ENCODE measurements at places on chromosomes 7 and 10.
A peak's percentile ranks its signal among the peaks of the same experiment; 100 is the strongest.

GRCh38 chr7:157805713-157806112 is 468.9 kb downstream of the DNAJB6 start:
- DNase-seq, result no peak

DNA sequence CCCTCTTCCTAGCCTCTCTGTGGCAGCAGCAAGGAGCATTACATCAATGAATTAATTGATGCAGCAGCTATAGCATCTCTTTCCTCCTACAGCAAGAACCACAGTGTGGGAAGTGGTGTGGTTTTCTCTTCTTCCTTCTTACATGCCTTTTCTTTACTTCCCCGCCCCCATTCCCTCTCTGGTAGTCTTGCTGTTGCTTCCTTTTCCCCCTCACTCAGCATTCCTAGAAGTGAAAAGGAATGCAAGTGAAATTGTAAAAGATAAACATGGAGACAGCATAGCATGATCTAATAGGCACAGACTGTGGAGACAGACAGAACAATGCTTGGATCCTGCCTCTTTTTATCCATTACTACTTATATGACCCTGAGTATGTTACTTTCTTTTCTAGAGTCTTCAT is 370.5 kb upstream of the BMPER start:
- no peak for DNase-seq

DNA sequence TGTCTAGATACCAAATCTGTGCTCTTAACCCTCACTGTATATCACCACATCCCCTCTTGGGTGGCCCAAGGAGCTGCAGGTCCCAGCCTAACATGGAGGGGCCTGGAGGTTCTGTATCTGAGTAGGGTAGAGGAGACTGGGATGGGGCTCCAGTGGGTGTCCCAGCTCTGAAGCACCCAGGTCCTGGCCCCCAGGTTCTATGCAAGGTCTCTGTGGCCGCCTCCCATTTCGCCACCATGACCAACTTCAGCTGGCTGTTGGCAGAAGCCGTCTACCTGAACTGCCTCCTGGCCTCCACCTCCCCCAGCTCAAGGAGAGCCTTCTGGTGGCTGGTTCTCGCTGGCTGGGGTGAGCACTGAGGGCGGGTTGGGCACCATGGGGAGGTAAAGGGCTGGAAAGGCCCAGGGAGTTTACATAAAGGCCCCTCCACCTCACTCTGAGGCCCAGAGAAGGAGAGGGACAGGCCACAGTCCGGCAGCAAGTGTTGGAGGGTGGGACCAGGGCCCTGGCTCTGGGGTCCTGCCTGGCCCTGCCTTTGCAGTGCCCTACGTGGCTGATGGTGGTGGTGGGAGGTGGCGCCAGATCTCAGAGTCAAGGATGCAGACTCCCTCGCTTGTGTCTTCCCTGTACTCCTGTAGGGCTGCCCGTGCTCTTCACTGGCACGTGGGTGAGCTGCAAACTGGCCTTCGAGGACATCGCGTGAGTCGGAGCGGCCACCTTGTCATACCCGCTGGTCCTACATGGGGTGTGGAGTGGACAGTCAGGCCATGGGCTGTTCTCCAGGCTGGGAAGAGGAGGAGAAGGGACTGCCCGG is 10.2 kb downstream of the GHRHR start:
- DNase-seq, result no peak

DNA sequence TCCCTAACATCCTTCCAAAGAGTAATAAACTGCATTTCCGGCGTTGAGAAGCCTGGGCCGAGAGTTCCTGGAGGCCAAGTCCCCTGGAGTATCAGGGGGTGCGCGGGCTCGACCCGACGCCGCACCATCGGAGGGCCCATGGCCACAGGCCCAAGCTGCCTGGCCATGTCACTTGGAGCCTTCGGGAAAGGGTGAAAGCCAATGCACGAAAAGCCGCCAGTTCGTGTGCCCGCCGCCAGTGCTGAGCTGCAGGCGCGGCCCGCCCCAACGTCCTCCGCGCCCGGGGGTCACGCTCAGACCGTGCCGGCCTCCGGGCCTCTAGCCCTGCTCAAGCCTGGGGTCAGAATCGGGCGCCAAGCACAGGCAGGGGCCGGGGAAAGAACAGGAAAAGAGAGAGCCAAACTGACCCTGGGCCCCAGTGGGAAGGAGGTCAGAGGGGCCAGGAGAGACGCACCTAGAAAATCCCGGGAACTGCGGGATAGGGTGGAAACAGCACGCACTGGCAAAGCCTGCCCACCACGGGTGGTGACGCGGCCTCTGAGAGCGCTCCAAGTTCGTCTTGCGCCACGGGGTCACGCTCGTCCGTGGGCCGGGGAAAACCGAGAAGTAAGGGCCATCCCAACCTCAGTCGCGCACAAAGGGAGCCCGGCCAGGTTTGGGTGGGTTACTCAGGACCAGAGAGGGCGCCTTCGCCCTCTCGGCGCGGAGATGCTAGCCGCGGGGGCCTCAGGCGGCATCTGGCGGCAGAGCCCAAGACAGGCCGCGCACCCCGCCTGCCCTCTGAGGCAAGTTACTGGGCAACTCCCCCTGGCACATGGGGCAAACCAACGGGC is 4.2 kb upstream of the EBF3 start:
- DNase-seq, result no peak

GRCh38 chr7:131124867-131125266 is 202.8 kb upstream of the MKLN1 start:
- no peak for DNase-seq

GRCh38 chr7:26705567-26705966 is 158.8 kb downstream of the SKAP2 start:
- DNase-seq, result peak; percentile 82

GRCh38 chr7:97006055-97006815 is 882 bp downstream of the DLX6 start:
- DNase-seq, result peak; percentile 74

GRCh38 chr7:69208848-69209247 is 389.4 kb upstream of the AUTS2 start:
- no peak for DNase-seq

- peak; percentile 78 for DNase-seq
These were observed 80.7 kb upstream of the RPA3 start for GRCh38 chr7:7799138-7799537.

GRCh38 chr7:26599982-26600381 is 264.4 kb downstream of the SKAP2 start:
- DNase-seq, result no peak

GRCh38 chr7:132575419-132575981 is 770 bp downstream of the PLXNA4 start:
- no peak for DNase-seq

DNA sequence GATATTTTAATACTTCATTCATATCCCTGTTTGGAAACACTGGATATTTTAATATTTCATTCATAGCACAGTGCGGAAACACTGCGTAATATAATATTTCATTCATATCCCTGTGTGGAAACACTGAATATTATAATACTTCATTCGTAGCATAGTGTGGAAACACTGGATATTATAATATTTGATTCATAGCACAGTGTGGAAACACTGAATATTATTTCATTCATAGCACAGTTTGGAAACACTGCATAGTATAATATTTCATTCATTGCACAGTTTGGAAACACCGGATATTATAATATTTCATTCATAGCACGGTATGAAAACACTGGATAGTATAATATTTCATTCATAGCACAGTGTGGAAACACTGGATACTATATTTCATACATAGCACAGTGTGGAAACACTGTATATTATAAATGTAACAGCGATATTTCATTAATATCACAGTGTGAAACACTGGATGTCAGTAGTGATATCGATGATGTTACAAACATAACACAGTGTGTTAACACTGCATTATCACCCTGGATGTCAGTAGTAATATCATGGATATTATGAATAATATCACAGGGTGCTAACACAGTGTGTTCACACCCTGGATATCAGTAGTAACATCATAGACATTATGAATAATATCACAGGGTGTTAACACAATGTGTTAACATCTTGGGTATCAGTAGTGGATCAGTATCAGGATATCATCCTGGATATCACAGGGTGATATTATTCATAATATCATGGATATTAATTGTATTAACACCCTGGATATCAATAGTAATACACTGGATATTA is 2.9 kb upstream of the TMEM225B start:
- no peak for DNase-seq

DNA sequence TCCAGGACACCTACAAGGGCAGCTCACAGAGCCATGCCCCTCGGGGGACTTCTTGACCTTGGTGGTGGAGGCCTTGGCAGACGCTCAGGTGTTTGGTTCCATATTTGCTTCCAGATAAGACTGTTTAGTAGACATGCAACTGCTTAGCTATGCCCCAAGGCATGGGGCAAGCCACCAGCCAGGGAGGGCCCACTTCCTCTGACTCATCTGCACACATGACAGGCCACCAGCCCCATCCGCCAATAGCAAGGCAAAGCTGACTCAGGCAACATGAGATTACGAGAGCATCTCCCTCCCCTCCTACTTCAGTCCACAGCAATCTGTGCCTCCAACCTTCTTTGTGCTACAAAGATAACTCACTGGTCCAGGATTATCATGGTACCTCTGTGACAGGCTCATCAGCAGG is 54.9 kb downstream of the KCNMA1 start:
- DNase-seq, result no peak

- no peak for DNase-seq
These were observed 53.9 kb downstream of the VCL start for GRCh38 chr10:74051736-74052342.

DNA sequence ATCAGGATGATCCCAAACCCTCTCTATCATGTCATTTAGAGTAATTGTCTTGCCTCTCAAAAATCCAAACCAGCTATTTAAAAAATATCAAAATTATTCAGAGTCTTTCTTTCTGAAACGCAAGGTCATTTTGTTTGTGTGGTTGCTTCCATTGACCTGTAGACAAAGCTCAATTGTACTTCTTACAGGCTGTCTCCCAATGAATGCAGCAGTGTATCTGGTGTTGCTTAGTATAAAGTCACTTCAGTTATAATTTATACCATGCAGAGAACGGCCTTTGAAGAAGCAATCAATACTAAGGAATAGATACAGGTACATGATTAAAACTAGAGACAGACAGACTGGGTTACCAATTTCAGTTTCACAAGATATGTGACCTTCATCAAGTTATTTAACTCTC is 80.9 kb downstream of the DOCK4 start:
- no peak for DNase-seq

- no peak for DNase-seq
These were observed 443.2 kb upstream of the SEMA3A start for GRCh38 chr7:84637568-84638338.

DNA sequence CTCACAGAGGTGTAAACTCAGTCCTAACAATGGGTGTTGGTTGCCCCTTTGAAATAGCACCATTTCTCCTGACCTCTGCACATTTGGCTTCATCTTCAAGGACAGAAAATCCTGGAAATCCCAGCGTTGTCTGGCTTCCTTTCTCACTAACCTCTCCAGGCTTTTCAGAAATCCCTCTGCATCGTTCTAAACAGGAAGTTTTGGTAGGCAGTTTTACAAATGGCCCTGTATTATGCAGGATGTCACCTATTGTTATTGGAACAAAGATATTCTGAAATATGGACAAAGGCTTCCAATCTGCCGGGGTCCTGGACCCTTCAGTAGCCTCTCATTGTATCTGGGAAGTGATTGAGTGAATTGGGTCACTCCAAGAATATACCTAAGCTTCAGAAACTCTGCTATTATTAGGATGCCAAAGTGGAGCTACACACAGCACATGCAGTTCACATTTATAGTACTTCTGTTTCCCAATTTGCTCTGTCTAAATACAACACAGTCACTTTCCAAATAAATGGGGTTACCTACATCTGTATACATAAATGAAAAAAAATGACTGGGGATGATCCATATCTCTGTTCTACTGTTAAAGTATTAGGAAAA is 134.8 kb upstream of the KLF6 start:
- DNase-seq, result no peak

DNA sequence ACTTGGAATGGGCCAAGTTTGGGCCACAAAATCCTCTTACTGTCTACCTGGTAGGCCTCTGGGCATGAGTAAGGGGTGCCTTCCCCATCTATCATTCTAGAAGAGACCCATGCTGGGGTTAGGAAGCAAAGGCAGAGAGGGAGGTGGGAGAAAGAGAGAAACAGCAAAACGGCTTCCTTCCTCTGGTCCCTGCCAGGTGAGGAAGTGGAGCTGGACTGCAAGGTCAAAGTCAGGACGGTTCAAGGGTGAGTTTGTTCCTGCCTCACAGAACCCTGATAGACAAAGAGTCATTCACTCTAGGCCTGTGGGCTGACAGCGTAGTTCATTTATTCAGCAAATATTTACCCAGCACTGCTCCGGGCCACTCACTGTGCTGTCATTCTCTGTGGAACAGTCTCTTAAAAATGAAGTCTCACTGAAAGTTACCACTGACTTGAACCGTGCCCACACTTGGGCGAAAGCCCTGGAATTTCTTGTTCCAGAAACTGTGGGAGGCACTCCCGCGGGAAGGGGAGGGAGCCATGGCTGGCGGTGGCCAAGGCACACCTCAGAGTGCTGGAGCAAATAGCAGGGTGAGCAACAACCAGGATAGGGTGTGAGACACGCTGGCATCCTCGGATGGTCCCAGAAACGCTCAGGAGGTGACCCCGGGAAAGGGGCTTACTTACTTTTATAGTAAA is 26.2 kb upstream of the ECHDC3 start:
- peak; percentile 21 for DNase-seq

DNA sequence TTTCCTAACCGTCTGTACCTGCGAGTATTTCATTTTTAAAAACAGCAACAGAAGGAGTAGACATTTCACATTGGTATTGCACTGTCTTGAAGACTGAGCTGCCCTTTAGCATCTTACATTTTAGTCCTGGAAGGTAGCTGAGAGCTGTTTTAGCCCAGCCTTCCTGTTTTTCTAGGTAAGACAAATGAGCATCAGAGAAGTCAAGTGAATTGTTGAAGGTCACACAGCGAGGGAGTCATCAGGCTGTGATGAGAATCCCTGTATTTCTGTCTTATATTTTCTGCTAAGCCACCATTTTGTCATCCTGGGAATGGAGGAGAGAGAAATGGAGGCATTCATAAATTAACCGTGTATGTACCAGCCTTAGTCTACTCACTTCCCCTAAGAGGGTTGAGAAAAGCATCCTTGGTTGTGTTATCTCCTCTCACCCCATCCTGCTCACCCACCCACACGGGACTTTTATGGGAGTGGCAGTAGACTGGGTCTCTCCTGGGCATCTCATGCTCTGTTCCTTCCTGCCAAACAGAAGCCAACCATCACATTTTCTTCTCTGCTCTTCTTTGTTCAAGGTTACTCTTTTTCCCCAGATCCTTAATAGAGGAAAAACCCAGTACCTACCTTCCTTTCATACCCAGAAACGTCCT is 8.5 kb downstream of the RBM20 start:
- no peak for DNase-seq

DNA sequence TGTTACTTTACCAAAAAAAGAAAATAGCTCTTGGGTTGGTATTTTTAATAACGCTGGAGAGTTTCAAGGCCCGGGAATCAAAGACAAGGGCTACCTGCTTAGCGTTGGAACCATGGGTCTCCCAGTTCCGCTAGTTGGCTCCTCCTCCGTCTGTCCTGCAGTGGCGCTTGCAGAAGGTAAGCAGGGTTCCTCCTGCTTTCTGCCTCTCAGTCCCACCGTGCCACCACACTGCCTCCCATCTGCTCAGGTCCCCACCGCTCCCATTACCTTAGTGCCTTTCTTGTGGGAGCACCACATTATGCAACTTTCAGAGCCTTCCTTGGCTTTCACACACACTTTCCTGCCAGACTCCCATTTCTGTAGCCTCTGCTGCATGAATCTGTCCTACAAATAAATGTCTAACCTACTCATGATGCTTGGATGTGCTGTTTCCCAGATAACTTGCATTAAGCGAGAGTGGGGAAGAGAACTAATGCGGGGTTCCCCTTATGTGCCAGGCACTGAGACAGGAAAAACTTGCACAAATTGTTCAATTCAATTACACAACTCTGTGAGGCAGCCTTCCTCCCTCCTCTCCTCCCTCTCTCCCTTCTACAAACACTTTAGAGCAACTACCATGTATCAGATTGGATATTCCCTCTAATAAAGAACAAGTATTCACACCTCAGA is 124.5 kb downstream of the AOAH start:
- no peak for DNase-seq

GRCh38 chr7:137304165-137304564 is 39.4 kb downstream of the PTN start:
- no peak for DNase-seq
